ENCODE measurements at places on chromosomes 4 and X. TPM values are rescaled to one million over a fixed set of nuclear protein-coding genes. Genes with fewer than 3 reads are reported as not detected.

DNA sequence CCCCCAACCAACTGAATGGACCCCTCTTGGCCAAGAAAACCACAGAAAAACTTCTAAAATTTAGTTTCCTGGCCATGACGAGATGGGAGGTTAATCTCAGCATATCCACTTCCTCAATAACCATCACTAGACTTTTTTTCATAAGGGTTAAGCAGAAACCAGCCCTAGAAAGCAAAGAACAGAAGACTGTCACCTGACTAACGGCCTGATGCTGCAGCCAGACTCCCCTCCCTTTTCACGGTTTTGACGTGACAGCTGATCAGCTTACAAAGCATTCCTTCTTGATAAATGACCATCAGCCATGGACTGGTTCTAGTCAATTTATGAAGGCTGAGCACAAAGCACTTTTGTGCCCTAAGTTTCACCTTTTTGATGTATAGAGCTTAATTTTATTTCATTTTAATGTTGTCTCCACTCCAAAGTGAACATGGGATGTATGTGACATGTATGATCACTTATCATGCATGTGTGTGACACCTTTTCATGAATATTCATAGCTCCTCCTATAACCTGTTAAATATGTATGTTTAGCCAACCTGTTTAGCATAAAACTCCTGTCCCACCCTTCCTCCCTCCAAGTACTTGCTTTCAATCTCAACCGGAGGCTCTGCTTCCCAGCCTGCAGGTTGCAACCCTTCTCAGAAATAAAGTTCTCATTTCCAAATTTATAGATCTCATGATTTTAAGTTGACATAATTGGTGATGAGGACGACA lies 56.3 kb downstream of the SERTM2 start:
- DNase-seq, result no peak

DNA sequence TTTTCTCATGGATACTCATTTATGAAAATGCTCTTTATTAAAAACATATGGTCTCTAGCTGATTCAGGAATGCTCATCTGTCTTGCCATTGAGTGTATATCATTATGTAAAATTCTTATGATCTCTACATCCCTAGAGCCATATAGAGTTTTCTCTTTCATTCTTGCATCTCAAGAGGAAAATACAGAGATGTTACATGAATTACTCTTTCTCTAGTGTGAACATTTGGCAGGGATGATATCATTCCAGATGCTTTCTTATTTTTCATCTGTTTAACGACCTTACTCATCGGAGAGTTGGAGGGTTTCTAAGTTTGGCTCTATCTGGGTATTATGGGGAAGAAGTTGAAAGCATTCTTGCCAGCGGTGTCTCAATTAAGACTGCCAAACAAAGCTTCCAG lies 202.9 kb upstream of the SLC7A11 start:
- DNase-seq, result no peak

GRCh38 chrX:8025705-8026104 lies 98.5 kb upstream of the PNPLA4 start:
- no peak for DNase-seq

DNA sequence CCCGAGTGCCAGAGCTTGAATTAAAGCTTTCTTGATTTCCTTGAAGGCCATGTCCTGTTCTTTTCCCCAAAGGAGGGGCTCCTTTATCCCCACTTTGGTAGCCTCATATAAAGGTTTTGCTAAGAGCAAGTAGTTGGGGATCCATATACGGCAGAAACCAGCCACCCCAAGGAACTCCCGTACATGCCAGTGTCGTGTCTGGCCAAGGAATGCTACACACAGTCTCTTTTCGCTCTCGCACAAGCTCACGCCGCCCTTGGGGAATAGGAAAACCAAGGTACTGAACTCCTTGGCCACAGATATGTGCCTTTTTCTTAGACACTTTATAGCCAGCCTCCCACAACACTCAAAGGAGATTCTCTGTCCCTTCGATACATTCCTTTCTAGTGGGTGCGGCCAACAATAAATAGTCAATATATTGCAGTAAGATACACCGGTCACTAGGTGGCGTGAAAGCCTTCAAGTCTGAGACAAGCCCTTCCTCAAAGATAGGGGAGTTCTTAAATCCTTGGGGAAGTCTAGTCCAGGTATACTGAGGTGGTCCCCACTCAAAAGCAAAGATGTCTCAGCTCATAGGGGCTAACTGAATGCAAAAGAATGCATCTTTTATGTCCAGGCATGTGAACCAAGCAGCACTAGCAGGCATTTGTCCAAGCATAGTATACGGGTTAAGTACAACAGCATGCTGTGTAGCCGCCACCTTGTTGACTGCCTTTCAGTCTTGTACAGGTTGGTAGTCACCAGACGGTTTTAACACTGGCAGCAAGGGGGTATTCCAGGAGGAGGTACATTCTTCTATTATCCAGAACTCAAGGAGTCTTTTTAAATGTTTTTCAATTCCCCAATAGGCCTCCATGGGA lies 57.8 kb upstream of the XAGE1B start:
- no peak for DNase-seq

DNA sequence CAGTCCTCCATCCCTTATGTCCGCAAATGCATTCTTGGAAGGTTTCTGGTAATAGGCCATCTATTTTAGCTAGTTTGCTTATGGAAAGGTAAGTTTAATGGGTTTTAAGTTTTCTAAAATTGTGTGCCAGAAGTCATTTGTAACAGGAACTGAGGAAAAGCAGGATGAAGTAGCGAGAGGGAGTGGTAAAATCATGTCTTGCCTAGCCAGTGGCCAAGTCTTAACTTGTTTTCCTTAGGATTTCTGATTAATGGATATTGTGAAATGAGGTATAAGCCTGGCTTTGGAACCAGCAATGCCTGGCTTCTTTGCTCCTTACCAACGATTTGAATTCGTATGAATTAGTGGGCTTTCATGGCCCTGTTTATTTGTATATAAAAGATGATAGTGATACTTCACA lies 7.3 kb downstream of the SEC24B start:
- no peak for DNase-seq

GRCh38 chrX:132171478-132171877 lies 43.7 kb upstream of the FRMD7 start:
- no peak for DNase-seq

- no peak for DNase-seq
These were observed 86.8 kb downstream of the DIAPH2 start for GRCh38 chrX:96771486-96771885.

- no peak for DNase-seq
These were observed 65.6 kb downstream of the ASB9 start for GRCh38 chrX:15204130-15204751.

DNA sequence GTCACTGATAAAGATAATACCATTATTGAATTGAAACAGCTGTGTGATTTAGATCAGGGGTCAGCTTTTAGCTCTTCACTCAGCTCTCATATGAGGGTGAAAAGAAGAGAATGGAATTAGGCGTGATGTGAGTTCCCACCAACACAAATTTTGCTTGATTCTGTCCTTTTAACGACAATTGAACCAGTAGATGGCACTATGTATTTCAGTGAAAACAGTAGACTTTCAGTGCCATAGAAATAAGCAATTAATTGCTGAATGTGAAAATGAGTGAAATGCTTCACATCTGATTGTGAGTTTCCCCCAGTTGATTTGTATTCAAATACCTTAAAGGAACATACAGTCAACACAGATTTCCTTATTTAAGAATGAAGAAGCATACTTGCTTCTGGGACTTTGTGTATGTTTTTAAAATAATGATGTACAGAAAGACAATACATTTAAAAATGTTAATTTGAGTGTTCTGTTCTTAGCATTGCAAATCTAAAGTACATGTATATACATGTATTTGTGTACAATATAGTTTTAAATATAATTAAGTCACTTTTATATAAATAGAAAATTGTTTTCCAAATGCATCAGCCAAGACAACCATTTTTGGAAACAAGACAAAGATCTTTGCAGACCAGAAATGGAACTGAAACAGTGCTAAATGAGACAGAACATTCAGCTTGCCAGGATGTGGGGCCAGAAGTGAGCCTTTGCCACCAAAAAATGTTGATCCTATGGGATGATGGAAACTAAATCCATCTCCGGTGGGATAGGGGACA lies 178.8 kb downstream of the SNCA start:
- no peak for DNase-seq

DNA sequence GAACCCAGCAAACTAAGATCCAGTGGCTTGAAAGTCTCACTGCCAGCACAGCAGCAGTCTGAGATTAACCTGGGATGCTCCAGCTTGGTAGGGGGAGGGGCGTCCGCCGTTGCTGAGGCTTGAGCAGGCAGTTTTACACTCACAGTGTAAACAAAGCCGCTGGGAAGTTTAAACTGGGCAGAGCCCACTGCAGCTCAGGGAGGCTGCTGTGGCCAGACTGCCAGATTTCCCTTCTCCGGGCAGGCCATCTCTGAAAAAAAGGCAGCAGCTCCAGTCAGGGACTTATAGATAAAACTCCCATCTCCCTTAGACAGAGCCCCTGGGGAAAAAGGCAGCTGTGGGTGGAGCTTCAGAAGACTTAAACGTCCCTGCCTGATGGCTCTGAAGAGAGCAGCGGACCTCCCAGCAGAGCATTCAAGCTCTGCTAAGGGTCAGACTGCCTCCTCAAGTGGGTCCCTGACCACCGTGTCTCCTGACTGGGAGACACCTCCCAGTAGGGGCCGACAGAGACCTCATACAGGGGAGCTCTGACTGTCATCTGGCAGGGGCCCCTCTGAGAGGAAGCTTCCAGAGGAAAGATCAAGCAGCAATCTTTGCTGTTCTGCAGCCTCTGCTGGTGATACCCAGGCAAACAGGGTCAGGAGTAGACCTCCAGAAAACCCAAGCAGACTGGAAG lies 45.1 kb upstream of the CDX4 start:
- DNase-seq, result no peak

- no peak for DNase-seq
These were observed 147.9 kb upstream of the CTSO start for GRCh38 chr4:156101571-156101970.

CCKAR gene
- total RNA-seq, result not detected

MAP3K15 gene
- total RNA-seq, result not detected

DIPK2B gene
- total RNA-seq, result 9.2 TPM

SHROOM2 gene
- total RNA-seq, result 0.48 TPM

UGT2B7 gene
- total RNA-seq, result 0.33 TPM

SLITRK4 gene
- 2.5 TPM for total RNA-seq

CLCN4 gene
- 2.9 TPM for total RNA-seq

OPN1MW2 gene
- not detected for total RNA-seq

ARHGAP36 gene
- total RNA-seq, result 0.32 TPM

AKAP14 gene
- not detected for total RNA-seq

MED14 gene
- total RNA-seq, result 25.8 TPM
